ENCODE measurements at places on chromosomes 12 and 14.

DNA sequence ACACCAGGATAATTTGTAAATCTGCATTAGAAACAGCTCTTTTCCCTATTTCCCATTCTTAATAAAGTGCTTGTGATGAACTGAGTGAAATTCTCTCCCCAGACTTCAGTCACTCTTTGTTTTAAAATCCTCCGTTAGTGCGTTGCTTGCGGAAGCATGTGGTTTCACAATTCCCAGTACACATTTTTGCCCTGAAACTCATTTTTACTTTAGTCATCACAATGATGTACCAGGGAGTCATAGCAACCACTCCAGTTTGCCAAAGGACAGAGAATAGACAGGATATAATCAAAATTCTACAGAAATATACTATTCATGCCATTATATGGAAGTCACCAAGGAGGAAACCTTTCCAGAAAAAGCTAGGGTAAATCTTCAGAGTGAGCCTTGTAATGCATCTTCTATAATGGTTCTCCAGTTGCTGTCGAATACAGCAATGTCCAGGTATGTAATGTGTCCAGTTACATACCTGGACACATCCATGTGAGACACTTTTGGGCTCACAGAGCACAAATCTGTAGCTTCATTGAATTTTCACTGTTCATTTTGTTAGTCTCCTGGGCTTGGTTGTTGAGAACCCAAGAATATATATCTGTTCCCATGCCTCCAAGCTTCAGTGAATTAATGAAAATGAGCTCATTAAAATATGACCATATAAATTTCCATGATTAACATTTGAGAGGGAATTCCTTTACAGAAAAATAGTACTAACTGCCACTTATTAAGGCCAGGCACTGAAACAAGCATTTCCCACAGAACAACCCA is 57.8 kb downstream of the GPR135 start:
- DNase-seq, result no peak

DNA sequence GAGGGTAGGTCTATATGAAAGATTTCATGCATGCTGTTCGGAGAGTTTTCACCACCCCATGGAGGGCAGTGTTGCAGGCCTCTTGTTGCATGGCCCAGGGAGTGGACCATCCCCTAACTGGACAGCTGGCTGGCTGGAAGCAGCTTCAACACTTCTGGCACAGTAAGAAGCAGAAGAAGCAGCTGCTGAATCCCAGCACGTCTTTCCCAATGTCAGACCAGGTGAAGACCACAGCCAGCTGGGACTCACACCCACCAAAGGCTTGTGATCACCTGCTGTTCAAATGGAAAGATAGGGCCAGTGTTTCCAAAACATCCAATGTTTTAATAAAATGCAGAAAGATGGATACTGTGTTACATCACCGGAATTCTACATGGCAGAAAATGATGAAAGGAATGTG is 1423.6 kb downstream of the AACS start:
- DNase-seq, result no peak

GRCh38 chr14:76919431-76920330 is 93.5 kb downstream of the LRRC74A start:
- DNase-seq, result no peak

DNA sequence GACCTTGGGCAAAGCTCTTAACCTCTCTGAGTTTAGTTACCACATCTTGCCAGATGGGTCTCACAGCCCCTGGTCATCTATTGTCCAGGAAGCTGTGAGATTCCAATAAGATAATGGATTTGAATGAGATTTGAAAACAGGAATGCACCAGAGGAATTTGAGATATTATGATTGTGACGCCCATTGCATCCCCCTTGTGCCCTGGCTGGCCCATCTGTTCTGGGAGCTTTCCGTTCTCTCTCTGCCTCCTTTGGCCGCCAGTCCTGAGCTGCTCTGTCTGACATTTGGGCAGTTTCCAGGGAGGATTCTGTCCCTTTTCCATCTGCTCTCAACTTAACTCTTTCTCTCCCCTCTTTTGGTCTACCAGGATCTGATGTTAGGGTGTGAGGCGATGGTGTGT is 24.6 kb downstream of the SRRM4 start:
- DNase-seq, result no peak

GRCh38 chr14:77238996-77239395 is 32.0 kb downstream of the NGB start:
- DNase-seq, result no peak

GRCh38 chr14:48874711-48875110 is 711.5 kb downstream of the RPS29 start:
- DNase-seq, result no peak

DNA sequence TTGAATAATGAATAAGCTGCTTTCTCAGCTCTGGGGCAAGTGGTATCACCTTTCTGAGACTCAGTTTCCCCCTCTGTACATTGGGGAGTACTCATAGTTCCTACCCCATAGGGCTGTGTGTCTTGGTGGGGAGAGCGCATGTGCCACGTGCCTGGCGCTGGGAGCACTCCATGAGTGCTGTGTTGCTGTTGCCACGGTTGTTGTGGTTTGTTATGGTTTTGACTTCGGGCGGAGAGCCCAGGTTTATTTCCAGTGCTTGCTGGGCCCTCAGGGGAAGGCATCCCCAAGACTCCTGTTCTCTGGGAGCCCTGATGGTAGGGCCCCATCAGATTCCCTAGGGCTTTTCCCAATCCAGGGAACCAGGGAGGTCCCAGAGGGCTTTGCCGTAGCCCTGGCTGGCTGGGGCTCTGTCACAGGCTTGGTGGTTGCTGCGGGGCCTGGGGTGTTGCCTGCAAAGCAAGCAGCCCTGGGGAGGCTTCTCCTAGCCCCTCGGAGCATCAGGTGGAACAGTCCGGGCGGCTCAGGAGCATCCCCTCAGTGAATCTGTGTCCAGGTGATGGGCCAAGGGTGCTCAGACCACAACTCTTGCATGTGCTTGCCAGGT is 18.6 kb downstream of the SH2B3 start:
- DNase-seq, result no peak

DNA sequence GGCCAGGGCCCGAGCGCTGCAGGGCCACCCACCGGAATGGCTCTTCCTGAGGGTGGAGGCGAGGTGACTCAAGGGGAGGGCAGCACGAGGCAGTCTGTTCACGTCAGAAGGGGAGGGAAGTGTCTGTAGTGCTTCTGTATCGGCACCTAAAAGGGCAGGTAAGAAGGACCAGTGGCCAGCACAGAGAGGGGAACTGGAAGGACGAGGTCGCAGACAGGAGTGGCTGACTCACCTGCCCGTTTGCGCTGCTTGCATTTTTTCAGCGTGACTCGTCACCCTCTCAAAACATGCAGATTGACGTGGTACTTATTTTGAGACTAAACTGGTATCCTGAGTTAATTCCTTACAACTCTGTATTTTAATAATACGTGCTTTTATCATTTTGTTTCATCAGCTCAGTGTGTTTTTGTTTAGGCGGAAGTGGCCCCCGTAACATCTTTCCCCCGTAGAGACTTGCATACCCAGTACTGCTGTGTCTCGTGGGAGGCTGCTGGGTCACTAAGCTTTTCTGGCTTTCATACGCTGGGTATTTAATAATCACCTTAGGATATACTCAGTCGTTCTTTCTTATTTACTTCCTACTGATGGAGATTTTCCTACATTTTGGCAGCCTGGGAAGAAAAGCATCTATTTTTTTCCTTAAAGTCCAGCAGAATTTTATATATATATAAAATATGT is 26.4 kb downstream of the SFSWAP start:
- DNase-seq, result no peak

DNA sequence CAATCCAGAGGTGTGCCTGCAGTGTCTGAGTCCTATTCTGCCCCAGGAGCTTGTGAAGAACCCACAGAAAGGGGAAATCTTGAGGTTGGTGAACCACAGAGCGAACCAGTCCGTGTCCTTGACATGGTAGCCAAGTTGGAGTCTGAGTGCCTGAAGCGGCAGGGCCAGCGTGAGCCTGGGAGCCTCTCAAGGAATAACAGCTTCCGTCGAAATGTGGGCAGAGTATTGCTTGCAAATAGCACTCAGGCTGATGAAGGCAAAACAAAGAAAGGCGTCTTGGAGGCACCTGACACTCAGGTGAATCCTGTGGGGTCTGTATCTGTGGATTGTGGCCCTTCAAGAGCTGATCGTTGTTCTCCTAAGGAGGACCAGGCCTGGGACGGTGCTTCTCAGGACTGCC is 60.5 kb downstream of the ATG14 start:
- no peak for DNase-seq

GRCh38 chr12:24864796-24865125 is 84.1 kb downstream of the BCAT1 start:
- DNase-seq, result peak; percentile 68

GRCh38 chr14:104227806-104228205 is 89.4 kb downstream of the KIF26A start:
- no peak for DNase-seq

GRCh38 chr12:80813820-80814219 is 97.1 kb downstream of the MYF5 start:
- no peak for DNase-seq

DNA sequence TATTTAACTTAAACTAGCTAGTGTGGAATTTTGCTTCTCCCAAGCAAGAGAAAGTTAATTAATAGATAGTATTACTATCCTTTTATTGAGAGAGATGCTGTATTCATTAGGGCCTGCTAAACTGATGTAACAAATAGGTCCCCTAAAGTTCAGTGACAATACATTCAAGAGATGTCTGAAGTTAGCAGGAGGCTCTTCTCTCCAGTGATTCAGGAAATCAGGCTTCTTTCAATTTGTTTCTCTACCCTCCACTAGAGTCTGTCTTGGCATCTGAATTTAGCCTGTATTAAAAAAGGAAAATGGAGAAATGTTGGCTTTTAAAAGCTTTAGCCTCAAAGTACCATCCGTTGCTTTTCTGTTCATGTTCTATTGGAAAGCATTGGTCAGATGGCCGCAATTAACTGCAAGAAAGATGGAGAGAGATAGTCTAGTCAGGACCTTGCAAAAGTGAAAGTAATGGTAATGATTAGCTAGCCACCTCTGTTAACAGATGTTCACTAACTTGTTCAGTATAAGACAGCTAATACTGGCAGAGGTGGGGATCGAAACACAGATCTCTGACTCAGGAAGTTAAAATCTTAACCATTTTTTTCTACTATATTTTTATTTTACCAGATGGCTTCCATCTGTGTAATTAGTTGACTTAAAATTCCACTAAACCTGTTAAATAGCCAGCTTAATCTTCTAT is 786.8 kb downstream of the TMTC2 start:
- DNase-seq, result no peak

DNA sequence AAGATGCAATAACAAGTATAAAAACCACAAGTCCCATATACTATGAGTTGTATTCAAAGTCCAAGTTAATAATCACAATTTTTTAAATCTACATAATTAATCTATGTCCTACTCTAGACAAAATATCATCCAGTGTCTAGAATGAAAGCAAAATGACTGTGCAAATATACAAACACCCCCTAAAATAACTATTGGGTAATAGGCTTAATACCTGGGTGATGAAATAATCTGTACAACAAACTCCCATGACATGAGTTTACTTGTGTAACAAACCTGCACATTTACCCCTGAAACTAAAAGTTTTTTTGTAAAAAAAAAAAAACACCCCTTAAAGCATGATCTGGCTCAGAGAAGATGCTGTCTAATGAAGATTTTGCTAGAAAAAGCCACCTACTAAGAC is 4.2 kb downstream of the TAS2R42 start:
- no peak for DNase-seq

- no peak for DNase-seq
Measured at GRCh38 chr12:14278294-14278953, 87.1 kb upstream of the ATF7IP start.

GRCh38 chr14:73241481-73242165 is 4.3 kb downstream of the PAPLN start:
- DNase-seq, result no peak

DNA sequence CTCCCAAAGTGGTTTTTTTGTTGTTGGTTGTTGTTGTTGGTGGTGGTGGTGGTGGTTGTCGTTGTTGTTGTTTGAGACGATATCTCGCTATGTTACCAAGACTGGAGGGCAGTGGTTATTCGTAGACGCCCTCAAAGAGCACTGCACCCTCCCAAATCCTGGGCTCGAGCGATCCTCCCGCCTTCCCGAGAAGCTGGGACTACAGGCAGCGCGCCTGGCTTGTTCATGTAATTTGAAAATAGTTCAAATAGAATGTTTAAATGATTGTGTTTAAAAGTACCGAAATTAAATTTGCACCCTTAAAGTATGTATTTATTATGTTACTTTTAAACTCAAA is 439 bp upstream of the ANAPC5 start:
- no peak for DNase-seq

GRCh38 chr12:50220363-50220995 is 53.3 kb upstream of the CERS5 start:
- peak; percentile 36 for DNase-seq

DNA sequence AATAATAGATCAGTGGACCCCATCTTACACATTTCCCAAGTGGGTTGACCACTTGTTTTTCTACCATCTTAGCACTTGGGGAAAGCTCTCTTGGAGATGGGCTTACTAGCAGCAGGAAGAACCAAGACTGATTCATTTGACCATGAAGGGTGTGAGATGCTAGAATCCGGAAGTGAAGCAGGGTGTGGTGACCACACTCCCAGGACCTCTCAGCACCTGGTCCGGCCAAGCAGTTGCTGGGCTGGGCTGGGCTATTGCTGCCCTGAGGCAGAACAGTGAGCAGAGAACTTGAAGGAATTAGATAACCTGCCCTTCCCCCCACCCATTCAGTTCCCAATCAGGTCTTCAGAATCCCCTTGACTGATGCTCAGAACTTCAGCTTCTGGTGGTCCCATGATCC is 24.4 kb downstream of the ADCY6 start:
- DNase-seq, result no peak

DNA sequence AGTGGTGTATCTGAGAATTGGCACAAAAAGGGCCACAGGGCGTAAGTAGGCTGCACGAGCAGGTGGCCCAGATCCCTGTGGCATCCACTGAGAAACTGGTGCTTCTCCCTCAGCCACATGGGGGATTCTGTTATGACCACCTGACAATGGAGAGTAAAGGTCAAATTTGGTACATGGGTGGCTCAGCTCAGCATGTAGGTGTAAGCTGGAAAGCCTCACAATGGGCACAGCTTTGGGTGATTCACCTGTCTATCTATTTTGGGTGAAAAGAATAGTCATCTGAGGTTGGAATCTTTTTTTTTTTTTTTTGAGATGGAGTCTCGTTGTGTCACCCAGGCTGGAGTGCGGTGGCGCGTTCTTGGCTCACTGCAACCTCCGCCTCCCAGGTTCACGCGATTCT is 163.4 kb upstream of the TMEM260 start:
- DNase-seq, result no peak

DNA sequence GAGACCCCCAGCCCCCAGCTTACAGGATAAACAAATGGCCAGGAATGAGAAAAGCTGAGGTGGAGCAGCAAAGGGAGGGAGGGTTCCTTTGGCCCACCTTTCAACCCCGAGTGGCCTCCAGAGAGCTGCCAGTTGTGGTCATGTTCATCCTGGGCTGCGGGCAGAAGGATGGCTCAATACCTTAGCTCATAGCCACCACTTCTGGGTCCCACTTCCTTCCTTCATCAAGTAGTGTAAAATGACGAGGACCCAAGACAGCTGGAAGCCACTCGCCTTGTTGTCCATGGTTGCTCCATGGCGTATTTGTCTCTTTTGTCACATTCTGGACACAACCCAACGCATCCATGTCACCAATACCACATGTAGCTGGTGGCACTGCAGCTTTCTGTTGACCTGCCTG is 24.2 kb downstream of the CRACR2A start:
- peak; percentile 24 for DNase-seq

GRCh38 chr12:8678661-8679111 is 16.1 kb upstream of the MFAP5 start:
- no peak for DNase-seq
